OCI-M1 (cell line): ENCODE measurements at places on chromosomes 3 and 15.
A peak's percentile ranks its signal among the peaks of the same experiment; 100 is the strongest.

GRCh38 chr15:66145726-66146182 is 107.8 kb downstream of the MEGF11 start:
- no peak for DNase-seq

DNA sequence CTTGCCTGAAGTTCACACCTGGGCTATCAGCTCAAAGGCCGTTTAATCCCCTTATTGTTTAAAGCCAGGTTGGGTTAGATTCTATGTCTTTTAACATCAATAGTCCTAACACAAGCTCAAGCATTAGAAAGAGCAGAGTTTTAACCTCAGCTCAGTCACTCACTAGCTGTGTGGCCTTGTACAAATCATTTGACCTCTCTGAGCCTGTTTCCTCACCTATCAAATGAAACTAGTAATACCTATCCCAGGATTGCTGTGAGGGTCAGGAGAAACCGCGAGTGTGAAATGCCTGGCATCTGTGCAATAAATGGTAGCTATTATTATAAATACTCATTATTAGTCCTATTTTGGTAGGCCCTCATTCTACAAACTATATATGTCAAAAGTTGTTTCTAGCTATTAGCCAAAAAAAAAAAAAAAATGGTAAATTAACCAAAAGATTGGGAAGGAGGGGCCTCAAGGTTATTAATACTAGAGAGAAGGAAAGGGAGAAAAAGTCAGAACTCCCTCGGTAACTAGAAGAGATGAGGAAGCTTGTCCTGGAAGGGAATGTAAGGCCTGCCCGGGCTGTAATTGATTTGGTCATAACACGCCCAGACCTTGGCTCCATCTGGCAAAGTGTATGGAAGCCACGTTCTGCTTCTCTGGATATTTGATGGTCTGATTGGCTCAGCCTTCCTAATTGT is 510.5 kb upstream of the PROK2 start:
- DNase-seq, result no peak

DNA sequence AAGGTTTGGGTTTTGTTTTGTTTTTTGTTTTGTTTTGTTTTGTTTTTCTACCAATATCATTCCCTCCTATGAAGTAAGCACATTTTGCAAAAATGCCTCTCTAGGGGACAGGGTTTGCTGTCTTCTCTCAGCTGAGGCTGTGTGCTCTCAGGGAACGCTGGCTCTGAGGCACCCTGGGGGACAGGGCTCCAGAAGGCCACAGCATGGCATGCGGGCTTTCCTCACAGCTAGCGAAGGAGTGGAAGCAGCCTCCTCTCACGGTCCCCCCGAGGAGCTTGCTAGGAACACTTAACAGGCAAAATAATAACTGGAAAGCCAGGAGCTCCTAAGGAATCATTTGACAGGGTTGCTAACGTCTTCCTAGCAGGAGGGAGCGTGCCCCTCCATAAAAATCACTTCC is 227.7 kb upstream of the ST8SIA2 start:
- DNase-seq, result no peak

DNA sequence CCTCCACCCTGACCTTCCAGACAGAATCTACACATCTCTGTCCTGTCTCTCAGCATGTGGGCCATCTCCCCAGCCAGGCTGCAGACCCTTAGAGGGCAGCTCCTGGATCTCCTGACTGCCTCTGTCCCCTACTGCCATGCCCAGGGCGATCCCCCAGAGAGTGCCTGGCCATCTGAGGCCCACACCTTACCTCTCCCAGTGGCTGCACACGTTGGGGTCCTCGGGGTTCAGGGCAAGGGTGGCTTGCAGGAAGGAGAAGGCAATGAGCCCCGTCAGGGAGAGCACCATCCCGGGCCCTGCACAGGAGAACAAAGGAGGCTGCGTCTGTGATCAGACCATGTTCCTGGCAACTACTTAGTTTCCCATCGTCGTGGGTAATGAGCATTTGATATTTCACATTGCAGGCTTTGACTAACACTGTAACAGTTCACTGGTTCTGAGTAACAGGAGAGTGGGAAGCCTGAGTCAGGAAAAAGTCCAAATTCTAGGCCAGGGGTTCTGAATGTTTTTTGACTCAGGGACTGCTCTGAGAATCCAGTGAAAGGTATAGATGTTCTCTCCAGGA is 125.4 kb downstream of the MEGF11 start:
- DNase-seq, result no peak

DNA sequence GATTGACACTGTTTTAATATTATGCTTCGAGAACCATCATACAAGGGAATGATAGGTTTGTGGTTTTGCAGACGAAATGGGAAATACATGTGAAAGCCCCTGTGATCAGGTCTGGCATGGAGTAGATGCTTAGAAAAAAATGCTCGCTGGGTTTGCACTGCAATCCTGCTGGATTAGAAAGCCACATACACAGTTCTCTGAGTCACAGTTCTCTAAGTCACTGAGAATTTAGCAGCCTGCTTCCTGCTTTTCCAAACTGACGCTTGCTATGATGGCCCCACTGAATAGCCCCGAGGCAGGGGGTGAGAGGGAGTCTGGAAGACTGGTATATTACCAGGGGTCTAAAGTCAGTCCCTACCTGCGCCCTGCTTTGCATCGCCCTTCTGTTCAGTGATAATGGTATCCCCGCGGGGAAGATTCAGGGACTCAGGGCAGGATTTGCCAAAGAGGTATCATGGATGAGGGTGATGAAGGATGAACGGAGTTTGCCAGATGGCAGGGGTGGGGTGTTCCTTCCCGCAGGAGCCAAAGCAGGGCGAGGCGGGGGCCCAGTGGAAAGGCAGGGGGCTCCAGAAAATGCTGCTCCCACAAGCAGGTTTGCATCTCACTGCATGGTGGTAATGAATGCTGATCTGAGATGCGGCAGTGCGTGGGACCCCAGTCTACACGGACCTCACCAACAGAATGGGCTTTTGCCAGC is 82.3 kb downstream of the IQSEC1 start:
- no peak for DNase-seq

GRCh38 chr15:49410641-49411040 is 12.4 kb upstream of the FGF7 start:
- DNase-seq, result no peak

DNA sequence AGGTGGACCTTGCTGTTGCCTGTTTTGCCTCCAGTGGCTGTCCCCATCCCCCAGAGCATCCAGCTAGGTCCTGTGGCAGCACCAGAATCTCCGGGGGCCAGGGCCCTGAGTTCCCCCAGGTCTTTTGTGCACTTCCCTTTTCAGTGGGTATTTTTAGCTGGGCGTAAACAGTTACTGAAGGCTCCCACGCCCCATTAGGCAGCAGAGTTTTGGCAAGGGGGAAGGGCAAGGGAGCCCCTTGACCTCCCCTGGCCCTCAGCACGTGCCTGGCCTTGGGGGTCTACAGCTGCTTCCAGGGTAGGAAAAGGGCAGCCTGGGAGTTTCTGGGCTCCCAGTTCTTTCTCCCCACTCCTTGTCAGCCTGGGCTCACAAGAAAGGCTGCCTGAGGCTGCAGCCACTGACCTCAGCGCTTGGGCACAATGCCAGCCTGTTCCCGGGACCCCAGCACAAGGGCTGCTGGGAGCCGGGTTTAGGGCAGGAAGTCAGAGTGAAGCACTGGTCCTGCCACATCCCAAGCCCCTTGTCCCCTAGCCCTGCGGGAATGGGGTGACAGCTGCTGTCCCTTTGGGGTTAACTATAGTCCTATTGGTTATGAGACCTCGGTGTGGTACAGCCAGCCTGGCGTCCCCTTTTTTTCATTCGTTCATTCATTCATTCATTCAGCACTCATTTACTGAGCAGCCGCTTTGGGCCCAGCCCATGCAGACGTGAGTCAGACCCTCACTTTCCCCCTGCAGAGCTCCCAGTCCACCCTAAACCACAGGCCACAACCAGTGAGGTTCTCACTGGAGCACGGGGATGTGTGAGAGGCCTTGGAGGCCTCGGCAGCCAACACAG is 8.4 kb downstream of the CSK start:
- peak; percentile 88 for DNase-seq

DNA sequence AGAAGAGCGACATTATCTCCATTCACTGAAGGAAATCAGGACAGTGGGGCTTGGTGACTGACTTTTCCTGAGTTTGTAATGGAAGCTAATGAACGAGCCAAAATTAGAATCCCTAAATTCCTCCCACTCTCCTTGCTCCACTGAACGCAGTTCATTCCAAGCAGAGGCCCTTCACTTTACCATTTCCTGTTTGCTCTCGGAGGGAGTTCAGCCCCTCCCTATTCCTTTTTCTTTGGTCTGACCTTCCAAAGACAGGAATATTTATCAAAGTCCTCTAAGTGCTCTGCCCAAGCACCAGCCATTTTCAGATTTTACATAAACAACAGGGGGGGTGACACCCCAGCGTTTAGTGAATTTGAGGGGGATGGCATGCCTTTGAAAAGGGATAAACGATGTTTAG is 24.0 kb upstream of the PTPRG start:
- DNase-seq, result no peak

- peak; percentile 70 for DNase-seq
These were observed 85.2 kb upstream of the PPIB start for GRCh38 chr15:64247906-64248541.

DNA sequence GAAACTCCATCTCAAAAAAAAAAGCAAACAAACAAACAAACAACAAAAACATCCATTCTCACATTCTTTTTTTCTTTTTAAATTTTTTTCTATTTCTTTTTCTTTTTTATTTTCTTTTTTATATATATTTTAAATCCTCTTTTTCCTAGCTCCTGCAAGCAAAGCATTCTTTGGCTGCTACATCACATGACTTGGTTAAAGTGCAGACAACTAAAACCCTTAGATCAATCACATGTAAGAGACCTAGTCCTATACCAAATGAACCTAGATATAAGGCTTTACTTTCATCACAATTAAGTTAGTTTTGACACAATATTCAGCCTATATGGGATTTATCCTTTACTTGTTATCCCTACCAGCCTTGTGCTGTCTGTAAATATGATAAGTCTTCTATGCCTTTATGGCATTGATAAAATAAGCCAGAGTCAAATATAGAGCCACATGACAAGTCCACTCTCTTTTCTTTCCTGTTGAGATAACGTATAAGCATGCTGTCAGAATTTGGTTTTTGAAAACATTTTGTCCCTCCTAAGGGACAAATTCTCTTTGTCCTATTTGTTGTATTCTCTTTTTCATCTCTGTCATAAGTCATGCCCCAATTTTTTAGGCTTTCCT is 11.3 kb downstream of the UBR1 start:
- peak; percentile 80 for DNase-seq

- no peak for DNase-seq
These were observed 5.0 kb upstream of the EPHB1 start for GRCh38 chr3:134790065-134790464.

GRCh38 chr15:43919540-43920253 is 92.9 kb downstream of the WDR76 start:
- DNase-seq, result peak; percentile 11

DNA sequence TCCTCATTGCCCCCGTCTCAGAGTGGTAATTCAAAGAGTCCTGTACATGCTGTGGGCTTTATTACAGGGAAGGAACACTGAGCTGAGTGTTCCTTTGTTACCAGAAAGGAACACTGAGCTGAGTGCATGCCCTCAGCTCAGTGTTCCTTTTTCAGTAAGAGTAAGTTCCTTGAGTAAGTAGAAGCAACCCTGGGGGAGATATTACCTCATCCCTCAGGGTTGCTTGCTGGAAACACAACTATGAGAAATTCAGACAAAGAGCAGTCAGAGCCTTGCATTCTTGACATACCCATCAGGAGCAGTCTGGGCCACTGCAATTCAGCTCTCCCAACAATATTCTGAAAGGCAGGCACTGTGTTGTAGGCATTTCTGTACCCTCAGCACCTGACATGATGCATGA is 17.0 kb downstream of the CHRM5 start:
- no peak for DNase-seq

- DNase-seq, result no peak
These were observed 238.8 kb downstream of the CDIN1 start for GRCh38 chr15:36818260-36818659.

DNA sequence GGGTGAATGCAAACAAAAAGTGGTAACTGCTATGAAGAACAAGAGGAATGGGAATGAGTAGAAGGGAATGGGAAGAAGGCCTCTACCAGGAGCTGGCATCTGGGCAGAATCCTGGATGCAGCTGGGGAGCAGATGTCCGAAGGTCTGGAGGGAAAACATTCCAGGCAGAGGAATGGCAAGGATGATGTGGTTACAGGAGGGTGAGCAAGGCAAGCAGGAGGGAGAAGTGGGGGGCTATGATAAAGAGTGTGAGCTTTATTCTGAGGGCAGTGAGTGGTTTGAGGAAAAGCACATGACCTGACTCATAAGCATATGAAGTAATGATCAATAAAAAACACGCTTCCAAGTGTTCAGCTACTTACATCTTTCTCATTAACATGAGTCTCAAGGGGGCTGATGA is 17.1 kb downstream of the SKIC8 start:
- no peak for DNase-seq

DNA sequence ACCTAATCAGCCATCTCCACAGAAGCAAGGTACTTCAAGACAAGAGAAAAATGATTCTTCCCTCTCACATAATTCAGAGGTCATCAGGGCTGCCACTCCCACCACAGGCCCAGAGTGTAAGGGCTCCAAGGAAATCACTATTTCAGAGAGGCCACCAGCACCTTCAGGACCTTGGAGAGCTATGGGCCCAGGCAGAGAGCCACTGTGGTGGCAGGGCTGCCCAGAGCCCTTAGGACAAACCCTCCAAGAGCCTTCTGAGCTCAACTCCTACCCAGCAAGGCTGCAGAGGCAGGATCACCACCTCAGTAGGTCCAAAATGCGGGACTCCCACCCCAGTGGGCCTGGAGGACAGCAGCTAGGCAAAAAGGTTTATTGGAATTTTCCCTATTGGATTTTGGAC is 17.9 kb upstream of the FAN1 start:
- no peak for DNase-seq

DNA sequence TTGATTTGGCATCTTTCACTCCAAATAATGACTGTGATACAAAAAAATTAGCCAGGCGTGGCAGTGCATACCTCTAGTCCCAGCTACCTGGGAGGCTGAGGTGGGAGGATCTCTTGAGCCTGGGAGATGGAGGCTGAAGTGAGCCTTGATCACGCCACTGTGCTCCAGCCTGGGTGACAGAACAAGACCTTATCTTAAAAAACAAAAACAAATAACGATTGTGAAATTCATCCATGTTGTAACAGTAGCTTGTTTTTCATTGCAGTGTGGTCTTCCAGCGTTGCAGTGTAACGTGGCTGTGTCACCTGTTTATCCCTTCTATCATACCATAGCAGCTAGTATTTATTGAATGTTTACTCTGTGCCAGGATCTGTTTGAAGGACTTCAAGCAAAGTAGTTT is 120.9 kb downstream of the ITPR1 start:
- no peak for DNase-seq
